ENCODE measurements at places on chromosomes 13 and 19.

DNA sequence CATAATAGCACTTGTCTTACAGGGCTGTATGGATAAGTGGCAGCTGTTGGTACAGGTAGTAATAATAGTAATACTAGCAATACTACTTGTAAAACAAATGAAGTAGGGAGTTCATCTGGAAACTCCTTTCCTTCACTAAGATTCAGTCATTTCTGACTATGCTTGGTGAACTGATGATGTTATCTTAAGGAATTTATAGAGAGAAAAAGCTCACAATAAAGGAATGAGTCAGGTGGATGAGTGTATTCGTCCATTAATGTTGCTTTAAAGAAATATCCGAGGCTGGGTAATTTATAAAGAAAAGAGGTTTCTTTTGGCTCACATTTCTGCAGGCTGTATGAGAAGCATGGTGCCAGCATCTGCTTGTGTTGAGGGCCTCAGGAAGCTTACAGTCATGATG is 477.3 kb downstream of the KLF12 start:
- no peak for ATAC-seq

GRCh38 chr19:3061182-3062161 is 823 bp downstream of the TLE5 start:
- peak; percentile 74 for ATAC-seq

DNA sequence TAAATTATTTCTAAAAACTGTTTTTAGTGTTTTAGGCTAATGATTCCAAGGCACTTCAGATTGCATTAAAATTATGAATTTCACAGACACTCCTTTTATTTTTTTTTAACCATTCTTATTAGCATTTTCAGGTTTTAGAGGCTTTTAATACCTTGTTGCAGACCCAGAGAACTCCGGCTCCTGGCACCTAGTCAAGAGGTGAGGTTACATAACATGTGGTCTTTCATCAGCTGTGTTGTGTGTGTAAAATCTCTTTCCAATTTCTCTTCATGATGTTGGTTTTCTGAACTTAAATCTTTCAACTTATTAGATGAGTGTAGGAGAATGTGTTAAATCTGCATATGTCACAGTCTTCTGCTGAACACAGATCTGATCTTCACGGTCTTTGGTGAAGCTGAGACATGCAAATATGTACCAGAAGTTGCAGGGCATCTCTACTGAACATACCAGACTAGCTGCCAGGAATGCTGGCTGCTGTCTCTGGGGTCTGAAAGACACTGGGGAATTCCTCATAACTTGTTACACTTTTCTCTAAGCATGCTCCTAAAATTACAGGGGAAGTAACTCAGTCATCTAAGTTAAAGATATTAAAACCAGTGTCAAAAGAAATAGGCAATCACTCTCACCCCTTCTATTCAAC is 1165.3 kb downstream of the EFNB2 start:
- no peak for ATAC-seq

DNA sequence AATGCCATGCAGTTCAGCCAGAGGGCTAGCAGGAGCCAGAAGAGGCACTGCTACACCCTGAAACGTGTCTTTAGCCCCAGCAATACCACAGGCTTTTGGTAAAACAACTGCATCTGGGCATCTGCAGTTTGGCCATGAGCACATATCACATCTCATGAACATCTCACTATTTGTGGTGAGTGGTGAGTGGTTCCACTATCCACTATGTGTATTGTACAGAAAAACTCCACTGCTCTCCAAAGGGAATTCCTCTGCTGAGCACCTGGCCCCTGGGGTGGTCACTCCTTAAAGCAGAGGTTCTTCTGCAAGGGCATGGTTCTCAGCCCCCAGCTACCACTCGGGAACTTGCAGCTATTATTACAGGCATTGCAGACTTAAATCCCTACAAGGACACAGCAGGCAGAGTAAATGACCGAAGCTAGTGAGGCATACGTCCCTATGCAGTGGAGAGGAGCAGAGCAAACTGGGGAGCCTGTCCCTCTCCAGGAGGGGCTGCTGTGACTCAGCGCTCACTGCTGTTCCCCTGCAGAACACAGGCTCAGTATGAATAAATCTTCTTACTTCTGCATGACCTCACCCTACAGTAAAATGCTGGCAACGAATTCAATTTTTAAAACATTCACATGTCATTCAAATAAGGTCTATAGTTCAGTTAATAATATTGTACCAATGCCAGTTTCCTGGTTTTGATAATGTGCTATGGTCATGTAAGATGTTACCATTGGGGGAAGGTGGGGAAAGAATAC is 332.4 kb upstream of the ZNF507 start:
- ATAC-seq, result no peak

DNA sequence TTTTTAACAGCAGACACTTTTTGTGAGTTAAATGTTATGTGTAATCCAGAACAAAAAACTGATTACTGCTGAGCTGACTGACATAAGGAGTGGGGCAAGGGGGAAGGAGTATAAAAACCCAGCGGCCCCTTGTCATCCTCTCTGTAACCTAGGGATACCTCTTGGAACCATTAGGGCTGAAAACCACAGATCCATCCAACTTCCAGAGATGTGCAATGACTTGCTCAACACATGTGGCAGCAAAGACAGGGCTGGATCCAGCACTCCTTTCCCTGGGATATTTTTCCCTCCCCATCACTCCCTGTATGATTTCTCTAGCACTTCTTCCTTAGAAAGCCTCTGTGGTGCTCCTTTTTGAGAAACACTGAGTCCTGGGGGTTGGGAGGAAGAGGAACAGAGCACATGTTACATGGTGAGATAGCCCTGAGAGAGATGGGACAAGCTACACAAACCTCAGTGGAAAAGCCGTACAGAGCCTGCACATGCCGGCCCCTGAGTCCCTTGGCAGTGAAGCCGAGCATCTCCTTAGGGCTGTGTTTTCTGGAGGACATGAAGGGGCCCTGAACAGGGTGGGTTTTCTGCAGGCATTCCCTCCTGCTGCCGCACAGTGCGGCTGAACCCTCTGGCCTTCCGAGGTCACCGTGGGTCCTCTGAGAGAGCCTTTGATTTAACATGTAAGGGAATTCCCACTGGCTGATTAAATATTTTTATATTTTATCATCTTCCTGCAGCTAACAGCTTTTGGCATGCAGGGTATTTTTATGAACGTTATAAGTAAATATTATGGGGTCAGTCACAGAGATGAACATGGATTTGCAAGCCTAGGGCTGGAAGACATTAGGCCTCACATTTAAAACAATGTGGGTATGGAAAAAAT is 219.9 kb downstream of the COG6 start:
- no peak for ATAC-seq

DNA sequence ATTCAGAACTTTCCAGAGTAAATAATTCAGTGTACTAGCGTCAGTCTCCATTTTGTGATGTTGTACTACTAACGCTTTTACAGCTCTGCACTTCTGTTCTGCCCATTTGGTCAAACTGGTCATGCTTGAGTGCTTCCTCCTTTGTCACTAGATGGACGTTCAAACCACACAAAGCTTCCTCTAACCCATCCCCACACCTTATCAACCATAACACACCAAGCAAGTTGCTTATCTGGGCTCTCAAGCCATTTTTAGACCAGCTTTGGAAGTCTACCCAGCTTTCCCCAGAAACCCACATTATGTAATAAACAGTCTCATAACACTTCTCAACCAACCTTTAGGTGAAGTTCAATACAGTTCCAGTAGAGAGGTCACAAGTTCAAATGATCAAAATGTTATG is 2.3 kb upstream of the ZNF347 start:
- ATAC-seq, result no peak

GRCh38 chr13:103068836-103069235 is 2.6 kb upstream of the SLC10A2 start:
- ATAC-seq, result no peak

DNA sequence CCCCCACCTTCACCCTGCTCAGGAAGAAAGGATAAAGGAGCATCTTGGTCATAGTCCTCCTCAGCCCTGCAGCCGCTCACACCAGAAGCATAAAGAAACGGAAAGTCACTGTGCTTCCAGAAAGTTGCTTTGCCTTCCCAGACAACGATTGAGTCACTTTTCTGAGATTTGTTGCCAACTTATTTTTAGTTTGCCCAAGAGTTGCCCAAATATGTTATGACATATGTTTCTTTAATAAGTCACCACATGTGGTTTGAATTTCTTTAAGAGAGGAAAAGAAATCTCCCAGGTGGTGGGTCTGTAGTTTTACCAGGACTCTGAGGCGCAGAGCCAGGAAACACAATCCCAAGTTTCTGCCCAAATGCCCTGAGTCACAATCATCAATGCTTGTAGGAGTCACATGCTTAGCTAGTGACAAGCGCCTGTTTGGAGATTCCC is 63.4 kb upstream of the LRCH1 start:
- no peak for ATAC-seq

GRCh38 chr13:63288576-63288975 is 1872.9 kb upstream of the PCDH20 start:
- ATAC-seq, result no peak

- ATAC-seq, result no peak
Observed at GRCh38 chr13:37293295-37293694, 187.8 kb upstream of the CSNK1A1L start.
